ENCODE measurements at places on chromosomes 7 and 10.

- no peak for DNase-seq
Observed at GRCh38 chr10:28256776-28257175, 46.1 kb downstream of the MPP7 start.

DNA sequence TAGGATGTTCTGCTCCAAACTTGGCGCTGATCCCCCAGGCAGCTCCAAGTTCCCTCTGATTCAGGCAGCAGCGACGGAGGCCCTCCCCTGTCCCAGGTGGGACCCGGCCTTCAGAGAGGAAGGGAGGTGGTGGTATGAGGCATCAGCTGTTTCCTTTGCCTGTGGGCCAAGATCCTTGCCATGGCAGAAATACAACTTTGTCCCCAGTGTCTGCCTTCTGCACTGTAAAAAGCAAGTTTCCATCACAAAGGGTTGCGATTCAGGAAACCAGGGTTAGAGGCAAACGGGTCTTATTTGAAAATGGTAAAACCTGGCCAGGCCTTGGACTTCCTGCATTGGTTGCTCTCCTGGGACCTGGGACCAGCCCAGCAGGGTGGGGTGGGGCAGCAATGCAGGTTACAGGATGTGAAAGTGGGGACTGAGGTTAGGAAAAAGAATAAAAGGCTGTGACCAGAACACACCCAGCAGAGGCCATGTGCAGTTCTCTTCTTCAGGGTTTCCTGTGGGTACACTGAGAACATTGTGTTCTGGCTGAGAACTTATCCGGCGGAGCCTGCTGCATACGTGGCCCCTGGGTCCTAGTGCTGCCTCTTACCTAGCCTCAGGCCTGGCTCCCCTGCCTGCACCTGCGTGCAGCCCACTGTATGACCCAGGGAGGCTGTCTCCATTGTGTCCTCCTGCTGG, 25.1 kb upstream of the DDIT4 start:
- DNase-seq = peak; percentile 79

- peak; percentile 45 for DNase-seq
Observed at GRCh38 chr10:90751107-90751997, 106.5 kb downstream of the HTR7 start.

DNA sequence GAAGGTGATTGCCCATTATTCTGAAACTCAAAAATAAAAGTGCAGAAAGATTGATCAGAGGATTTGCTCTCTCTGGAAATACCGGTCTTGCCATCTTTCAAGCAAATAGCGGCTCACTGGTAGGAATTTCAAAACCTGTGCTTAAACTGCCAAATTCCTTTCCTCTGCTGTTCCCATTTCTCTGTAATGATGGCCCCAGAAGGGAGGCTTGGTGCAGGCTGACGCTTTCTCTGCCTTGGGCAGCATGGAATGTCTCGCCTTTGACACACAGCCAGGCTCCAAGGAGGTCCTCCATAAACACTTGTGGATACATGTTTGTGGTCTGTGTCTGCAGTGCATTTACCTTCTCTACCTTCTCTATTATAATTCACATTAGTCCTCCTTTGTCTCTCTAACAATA, 146.8 kb downstream of the HIBADH start:
- no peak for DNase-seq

DNA sequence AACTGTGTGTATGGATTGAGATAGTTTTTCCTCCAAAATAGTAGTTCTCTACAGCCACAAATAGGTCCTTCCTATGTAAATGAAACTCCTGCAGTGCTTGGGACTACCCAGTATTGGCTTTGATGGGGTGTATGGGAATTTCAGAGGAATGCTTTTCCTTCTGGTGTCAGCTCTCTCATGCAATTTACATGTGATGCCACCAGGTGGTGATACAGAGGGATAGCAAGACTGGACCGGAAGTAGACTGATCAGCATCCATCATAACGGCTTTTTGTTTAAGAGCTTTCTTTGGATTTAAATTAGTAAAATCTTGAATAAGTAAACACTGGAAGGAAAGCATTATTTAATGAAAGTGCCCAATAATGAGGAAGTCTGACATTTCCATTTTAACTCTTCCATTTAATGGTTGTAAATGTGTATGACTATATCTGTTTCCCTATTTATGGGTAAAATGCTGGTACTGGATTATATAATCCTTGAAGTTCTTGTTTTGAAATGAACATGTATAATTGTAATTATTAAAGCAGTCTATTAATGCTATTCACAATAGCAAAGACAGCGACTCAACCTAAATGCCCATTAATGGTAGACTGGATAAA, 22.7 kb downstream of the DYNC1I1 start:
- no peak for DNase-seq
